ENCODE measurements at places on chromosomes 5 and 9.

DNA sequence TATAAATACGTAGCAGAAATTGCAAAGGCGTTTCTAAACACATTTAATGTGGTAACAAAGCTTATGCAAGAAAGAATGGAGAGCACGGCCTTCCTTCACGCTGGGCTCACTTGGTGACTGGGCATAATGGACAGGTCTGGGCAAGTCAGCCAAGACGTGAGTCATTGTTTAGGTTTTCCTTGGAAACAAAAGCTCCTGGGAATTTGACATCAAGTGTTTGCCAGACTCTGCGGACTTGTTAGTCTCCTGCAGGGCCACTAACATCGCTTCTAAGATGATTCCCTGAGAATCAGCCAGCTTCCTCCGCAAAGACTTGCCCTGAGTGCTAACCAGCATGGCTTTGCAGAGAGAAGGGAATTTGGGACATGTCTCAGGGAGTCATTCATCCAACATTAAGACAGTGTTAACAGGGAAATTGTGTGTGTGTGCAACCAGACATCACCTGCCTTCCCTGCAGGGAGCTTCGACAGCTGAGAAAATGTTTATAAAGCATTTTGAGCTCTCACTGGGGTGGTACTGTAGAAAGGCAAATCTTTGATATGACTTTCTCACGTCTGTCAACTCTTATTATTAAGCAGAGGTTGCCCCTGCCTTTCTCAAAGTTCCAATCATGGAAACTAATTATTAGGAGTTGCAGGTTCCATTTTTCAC, 182.5 kb downstream of the NTRK2 start:
- peak; percentile 71 for DNase-seq

GRCh38 chr5:171675511-171675910, 110.1 kb upstream of the SMIM23 start:
- no peak for DNase-seq

DNA sequence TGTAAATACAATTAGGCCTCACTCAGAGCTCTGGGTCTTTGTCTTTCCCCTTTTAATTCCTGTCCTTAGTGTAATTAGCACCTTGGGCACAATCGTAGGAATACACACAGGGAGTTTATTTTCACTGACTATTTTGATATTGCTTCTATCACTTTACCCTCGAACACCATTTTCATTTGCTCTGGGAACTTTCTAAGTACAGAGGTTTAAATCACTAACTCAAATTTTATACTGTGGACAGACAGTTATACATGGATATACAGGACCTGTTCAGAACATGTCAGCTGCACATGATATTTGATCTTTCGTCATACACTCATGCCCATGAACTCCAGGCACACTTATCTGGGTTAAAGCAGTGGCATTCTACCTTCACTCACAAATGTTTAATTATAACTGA, 217.8 kb upstream of the TMEM161B start:
- no peak for DNase-seq

GRCh38 chr9:105044518-105044917, 116.6 kb upstream of the ABCA1 start:
- no peak for DNase-seq

- DNase-seq, result no peak
These were observed 91.1 kb downstream of the SNCAIP start for GRCh38 chr5:122402955-122403685.

DNA sequence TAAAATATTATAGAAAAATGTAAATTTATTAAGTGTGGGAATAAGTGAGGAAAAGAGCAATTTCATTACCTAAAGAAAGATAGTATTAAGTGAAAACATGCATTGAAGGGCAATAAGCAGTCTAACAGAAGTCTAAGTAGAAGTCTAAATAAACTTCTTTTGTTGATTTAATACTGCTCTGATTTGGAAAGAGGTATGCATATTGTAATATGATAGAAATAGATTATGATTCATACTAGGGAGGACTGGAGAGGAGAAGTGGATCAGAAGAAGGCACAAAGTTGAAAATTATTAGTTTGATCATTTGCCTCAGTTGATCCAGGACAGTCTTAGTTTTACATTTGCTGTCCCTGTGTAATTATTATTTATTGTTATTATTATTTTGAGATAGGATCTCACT, 6.6 kb upstream of the ERBIN start:
- no peak for DNase-seq

DNA sequence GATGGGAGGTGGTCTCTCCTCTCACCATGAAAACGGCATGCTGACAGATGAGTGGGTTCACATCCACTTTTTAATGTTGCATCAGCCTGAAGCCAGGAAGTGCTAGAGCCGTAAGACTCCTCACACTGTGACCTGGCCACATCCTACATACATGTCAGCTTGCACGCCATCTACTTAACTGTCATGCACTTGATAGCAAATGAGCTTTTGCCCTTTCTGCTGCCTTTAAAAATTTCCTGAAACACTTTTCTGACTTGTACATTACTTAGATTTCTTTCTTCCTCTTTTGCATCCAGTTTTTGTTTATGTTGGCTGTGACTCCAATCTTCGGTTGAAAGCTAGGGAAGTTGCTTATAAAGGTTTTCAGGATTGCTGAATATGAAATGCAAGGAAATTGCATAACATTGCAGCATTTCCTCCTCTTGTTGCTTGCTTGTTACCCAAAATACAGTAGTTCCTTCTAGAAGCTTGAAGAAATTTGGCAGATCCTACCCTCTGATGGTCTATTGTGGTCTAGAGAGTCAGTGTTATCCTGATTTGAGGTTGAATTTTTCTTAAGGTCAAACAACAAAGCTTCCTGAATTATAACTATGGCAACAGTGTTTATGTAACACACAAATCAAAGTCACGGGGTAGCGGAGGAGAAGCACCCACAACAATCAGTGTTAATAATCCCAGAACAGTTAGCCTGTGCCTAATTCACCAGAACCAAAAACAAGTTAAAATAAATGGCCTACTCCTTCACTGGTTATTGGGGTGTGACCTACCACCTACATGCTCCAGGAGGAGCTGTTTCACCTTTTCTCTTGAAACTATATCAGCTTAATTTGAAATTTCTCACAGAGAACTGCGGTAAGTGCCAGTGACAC, 232.5 kb downstream of the ARHGAP26 start:
- peak; percentile 68 for DNase-seq

GRCh38 chr9:121499427-121500164, at the start of gene GGTA1:
Gene GGTA1, minus strand, starts transcription at chr9:121499844. Its CDS starts 31,922 bp downstream, at chr9:121467922.
- DNase-seq, result peak; percentile 67

DNA sequence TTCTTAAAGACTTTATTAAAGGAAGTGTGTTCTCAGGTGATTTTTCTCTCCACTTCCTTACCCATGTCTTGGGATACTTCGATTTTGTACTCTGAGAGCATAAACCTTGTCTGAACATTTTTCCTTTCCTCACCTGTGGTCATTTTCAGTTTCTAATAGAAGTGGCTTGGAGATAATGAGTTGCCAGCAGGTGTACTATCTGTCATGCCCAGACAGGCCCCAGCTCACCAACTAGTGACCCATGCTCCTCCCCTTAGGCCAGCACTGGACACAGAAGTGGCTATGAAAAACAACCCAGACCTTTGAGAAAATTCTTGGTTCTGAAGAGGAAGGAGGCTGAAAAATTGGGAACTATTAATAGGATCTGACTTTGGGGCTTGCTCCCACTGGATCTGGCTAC, 49.2 kb upstream of the SMIM32 start:
- DNase-seq, result no peak

- no peak for DNase-seq
These were observed 4.3 kb upstream of the TIFAB start for GRCh38 chr5:135456238-135457099.

- no peak for DNase-seq
These were observed 151.0 kb upstream of the RFX3 start for GRCh38 chr9:3676766-3677165.

DNA sequence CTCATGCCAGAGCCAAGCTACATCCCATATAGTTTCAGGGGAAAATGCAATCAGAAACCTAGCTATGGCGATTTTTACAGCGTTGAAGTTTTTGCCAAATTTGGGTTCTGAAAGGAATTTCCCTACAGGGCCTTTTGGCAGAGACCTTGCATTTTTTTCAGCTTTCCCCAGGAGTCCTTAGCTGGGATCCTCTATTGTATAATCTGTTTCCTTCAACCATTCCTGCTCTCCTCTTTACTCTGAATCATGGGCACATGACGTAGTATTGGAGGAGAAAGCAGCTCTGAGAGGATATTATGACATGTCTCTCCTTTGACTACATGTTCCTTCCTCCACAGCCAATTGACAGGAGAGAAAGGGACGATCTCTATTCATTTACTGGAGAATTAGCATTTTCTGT, 118.5 kb upstream of the ERCC6L2 start:
- DNase-seq, result no peak

GRCh38 chr5:95634081-95634480, 12.5 kb upstream of the RFESD start:
- no peak for DNase-seq

DNA sequence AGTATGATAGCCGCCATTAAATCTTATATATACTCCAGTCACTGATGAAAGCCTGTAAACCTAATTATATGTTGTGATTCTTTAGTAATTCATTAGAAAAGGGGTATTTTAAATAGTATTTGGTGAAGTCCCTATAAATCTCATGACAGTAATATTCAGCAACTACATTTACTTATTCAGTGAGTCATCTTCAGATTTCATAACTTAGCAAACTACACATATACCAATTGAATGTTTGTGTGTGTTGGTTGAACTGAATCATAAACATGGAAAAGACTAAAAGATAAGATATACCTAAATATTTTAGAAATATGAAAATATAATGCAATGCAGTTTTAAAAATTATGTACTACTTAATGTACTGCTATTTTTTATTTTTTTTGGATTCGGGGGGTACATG, 1050.4 kb downstream of the MAT2B start:
- no peak for DNase-seq

DNA sequence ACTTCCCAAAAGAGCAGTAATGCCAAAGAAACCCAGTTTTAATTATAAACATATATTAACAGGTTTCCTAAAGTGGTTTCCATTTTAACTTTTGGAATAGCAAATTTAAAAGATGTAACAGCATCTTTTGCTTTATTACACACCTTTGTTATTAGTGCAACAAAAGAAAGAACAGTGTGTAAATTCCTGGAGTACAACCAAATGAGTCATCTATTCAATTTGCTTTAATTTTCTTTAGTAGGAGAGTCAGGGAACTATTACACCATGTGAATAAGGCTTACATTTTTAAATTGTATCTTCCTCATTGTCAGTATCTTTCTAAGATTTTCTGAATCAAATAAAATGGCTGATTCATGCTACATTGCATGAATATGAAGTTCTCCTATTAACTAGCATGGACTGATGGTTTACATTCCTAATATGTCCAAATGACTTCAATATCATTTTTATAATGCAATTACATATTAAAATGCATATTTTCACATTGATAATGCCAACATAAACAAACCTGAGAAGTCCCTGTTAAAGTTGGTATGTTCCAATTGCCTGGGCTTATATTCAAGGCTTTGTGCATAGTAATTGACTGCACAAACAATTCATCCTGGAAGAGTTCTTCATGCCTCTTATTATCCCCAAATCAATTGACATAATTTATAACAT, 22.5 kb downstream of the EDIL3 start:
- DNase-seq, result no peak

GRCh38 chr5:35996076-35996475, 4.9 kb upstream of the UGT3A1 start:
- DNase-seq, result no peak

- DNase-seq, result no peak
These were observed 65.4 kb downstream of the AUH start for GRCh38 chr9:91296354-91296753.

GRCh38 chr5:6194261-6194875, 184.0 kb downstream of the MED10 start:
- DNase-seq, result no peak

DNA sequence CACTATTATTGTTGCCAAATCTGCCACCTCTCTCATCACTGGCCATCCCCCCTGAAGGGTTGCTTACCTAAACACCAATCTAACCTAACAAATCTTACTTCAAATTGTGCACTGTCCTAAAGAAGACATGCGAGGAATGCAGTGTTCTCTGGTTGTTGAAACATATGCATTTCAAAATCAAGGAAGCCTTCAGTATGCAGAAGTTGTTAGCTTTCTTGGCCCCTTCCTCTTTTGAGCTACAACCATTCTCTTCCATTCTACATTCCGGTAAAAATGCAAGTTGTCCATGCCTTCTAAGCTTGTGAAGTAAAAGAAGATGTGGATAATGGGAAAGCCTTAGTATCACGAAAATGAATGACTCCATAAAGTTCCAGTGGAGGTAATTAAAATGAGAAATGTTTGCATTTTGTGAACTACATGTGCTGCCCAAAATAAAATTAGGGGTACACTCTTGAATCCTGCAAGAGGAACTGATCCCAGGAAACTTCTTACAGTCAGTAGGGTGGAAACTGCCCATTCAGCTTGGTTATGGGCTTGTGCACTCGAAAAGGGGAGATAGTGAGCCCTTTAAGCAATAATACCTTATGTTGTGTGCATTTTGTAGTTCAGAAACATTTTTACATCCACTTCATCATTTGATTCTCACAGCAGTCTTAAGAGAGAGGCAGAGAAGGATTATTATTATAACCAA, 77.6 kb upstream of the ADRB2 start:
- DNase-seq, result no peak

DNA sequence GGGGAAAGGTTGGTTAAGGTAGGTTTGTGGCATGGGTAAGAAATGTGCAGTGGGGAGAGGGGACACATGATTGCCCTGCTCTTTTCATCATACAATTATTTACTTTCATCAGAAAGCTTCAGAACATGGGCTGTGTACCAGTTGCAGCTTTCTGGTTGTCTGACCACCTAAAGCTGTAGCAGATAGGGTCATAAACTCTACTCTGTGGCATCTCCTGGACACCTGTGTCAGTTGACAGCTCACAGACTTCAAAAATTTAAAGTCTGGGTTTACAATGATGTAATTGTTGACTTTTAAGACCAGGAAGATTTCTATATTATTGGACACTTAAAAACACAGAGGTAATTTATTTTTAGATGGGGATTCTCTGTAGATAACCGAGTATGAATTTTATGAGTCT, 222.7 kb upstream of the PRR16 start:
- DNase-seq, result no peak

DNA sequence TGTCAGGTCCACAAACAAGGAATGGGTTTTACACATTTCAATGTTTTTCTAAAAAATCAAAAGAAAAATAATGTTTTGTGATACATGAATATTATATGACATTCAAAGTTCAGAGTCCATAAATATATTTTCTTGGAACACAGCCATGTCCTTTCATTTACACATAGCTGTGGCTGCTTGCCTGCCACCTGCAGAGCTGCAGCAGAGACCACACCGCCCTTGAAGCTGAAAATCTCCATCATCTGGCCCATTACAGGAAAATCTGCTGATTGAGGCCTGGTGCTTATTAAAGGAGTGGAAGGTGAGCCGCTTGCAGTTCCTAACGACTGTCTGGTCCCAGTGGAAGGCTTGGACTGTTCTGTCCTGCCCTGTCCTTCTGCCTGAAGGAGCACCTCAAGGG, 232.6 kb upstream of the ADAMTS16 start:
- DNase-seq, result no peak

Data from GM23338 (cell line).